ENCODE measurements at places on chromosomes 12 and 14. TPM values are rescaled to one million over a fixed set of nuclear protein-coding genes. Genes with fewer than 3 reads are reported as not detected.

Gene VDR
- total RNA-seq = 18.0 TPM

DNA sequence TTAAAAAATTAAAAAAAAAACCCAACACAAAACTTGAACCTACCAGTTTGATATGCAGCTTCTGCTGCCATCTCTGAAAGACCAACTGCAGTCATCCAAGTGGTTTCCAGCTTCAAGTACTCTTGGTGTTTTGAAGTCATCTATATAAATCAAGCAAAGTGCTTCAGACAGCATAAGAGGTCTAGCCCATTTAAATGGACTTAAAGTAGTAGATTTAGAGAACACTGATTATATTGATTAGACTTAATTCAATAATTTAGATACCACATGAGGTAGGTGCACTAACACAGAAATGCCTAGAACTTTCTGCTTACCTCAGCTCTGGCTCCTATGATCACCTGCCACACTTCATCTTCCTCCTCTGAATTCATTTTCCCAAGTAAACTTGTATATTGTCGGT is 9.4 kb downstream of the DIABLO start:
- ATAC-seq = no peak

Gene CLEC4D
- 0.24 TPM for total RNA-seq

Gene RD3L
- total RNA-seq = not detected

DNA sequence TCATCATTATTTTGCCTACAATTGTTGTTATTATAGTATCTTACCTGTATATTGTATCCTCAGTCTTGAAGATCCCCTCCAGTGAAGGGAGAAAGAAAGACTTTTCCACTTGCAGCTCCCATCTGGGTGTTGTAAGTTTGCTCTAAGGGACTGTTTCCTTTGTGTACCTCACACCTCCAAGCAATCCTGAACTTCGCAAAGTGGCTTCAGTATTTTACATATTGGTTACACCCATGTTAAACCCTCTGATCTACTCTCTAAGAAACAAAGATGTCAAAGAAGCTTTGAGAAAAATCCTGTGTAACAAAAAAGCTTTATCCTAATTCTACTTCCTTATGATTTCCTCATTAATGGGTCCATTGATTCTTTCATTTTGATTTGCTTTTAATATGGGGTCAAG is 10.1 kb upstream of the OR9K2 start:
- ATAC-seq = no peak

- ATAC-seq = no peak
Observed at GRCh38 chr12:127295630-127296029, 971.3 kb upstream of the TMEM132C start.

Gene EPYC
- not detected for total RNA-seq

GRCh38 chr12:2396448-2396871 is 343.7 kb downstream of the CACNA1C start:
- ATAC-seq = no peak

Gene MGP
- 16.7 TPM for total RNA-seq
